T-helper 22 cell (primary cell): ENCODE measurements at places on chromosomes 5 and 9.
A peak's percentile ranks its signal among the peaks of the same experiment; 100 is the strongest.

DNA sequence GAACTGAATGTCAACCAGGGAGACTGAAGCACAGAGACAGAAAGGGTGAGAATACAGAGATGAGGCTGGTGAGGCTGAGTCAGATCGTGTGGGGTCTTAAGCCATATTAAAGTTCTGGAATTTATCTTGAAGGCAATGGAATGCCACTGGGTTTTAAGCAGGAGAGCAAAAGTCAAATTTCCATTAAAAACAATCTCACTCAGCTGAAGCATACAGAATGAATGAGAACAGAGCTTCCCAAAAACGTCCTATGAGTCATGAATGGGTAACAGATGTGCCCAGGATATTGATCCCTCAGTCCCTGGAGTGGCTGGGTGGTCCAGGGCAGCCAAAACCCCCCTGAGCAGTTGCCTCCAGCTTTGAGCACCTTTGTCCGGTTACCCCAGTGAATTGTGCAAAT, 44.9 kb downstream of the PFDN1 start:
- DNase-seq: no peak

- no peak for DNase-seq
These were observed 173.6 kb downstream of the GADD45G start for GRCh38 chr9:89778100-89779090.

DNA sequence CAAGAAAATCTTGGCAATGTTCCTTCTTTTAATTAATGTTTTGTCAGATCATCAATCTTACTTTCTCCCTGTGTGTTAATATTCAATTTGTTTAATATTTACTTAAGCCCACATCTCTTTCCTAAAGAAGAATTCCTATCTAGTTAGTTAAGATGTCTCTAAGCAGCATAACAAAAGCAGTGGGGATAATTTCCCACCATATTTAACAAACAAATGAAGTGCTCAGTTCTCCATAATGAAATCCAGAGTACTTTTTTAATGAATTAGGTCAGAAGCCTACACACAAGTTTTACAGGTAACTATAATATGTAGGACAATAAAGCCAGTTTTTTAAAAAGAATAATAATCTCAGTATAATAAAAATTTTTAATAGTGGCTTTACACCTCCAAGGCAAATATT, 1918.8 kb downstream of the EFNA5 start:
- no peak for DNase-seq

GRCh38 chr5:179229331-179229831, 115.9 kb downstream of the ADAMTS2 start:
- DNase-seq: no peak

- DNase-seq: no peak
These were observed 106.2 kb downstream of the KLHL3 start for GRCh38 chr5:137629646-137630045.

DNA sequence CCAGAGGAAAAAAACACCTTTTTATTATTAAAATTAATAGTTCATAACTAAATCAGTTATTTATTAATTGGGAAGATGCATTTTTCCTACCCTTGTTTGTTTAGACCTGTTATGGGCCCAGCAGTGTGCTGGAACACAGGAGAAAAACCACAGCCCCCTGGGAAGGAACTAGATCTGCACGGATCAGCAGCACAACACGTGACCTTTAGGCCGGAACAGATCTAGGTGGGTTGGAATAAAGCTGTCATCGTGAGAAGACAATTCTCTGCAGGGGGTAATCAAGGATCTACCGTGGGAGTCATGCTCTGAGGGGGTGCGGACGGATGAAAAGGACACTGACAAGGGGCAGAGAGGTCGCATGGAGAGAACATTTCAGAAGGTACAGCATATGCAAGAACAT, 95.8 kb upstream of the SPATA31C2 start:
- no peak for DNase-seq

DNA sequence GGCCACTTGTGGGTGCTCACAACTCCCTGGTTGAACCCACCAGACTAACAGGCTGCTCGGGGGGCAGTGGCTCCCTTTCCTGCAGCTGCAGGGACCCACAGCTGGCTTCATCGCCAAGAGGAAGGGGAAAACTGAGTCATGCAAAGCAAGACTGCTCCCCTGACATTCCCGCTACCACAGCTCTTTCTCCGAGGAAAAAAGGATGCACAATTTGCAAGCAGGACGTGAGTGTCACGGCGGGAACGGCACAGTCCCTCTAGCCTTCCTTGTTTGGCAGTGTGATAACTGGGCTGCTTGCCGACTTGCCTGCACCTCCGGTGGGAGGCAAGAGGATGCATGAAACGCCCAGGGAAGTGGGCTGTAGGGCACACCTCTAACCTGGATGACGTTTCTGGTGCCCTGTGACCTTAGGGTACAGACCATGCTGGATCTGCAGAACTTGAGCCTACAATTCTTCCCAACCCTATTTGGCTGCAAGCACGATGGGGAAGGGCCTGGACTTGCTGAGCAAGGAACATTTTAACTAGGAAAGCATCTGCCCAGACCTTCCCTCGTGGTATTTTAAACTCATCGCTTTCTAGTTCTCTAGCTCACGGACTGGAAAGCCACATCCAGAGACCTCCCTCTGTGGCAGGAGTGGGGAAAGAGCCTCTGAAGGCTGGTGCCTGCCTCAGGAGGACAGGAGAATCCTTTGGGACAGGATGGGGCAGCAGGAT, 7.8 kb downstream of the SH3PXD2B start:
- DNase-seq: no peak

DNA sequence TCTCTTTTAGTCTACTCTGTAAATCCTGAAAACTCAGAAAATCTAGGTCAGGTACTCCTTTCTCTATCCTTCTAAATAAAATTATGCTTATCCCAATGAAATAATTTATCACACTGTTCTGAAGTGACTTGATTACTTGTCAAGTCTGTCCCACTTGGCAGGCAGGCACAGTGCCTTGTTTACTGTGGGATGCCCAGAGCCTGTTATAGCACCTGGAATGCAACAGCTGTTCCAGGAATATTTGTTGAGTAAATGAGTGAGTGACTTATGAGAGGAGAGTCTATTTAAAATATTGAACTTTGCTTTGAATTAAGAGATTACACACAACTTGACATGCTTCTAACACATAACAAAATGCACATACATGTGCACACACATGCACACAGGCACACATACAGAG, 130.0 kb downstream of the MPDZ start:
- no peak for DNase-seq

GRCh38 chr5:65102371-65102975, 333.7 kb downstream of the CWC27 start:
- DNase-seq: no peak

DNA sequence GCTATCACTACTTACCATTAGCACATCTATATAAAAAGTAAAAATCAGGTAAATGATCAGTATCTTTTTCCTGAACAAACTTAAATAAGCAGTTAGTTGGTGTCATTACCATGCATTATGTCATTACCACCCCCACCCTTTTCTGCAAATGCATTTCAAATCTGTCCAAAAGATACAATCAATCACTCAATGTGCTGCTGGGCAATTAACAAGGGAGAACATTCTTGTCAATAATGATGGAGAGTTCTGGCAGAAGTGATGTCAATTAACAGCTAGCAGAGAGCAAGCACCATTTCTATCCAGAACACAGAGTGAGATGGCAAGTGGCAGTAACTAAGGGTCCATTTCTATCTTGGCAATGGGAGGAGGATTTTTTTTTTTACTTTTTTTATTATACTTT, 3.5 kb upstream of the PDE4D start:
- no peak for DNase-seq

GRCh38 chr5:144307736-144308135, 137.1 kb downstream of the KCTD16 start:
- DNase-seq: no peak

DNA sequence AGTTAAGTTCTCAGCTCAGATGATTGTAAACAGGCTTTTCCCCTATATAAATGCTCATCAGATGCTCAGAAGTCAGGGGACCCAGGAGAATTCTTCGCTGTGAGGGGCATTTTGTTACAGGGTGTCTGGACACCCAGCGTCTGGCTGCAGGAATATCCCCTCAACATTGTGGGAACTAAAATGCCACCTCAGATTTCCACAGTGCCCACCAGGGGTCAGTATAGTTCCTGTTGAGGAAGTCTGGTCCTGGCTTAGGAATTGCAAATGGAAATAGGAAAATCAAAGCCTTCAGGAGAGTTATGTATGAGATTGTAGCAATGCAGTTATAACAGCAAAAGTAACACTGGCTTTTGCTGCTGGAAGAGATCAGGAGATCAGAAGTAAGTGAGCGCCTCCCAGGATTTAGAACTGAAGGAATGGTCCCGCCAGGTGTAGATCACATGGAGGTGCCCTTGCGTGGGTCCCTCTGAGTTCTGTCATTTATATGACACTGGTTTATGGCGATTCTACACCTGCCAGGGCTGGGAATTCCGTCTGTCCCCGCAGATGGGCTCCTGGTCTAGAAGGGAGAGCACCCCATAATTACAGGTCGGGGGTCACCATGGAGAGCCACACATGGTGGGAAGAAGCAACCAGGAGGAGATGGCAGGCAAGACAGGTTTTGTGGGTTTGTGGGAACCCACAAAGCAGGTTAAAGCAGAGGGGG, 47.1 kb upstream of the CTSL start:
- no peak for DNase-seq

- DNase-seq: no peak
These were observed 49.0 kb upstream of the CKMT2 start for GRCh38 chr5:81183811-81184748.

- DNase-seq: no peak
These were observed 331.9 kb upstream of the CCNG1 start for GRCh38 chr5:163105456-163105855.

- no peak for DNase-seq
These were observed 24.1 kb upstream of the PCSK5 start for GRCh38 chr9:75866273-75866871.

GRCh38 chr5:42842921-42843641, 31.4 kb upstream of the SELENOP start:
- no peak for DNase-seq

- no peak for DNase-seq
These were observed 4.4 kb upstream of the DAB2IP start for GRCh38 chr9:121646992-121647391.

DNA sequence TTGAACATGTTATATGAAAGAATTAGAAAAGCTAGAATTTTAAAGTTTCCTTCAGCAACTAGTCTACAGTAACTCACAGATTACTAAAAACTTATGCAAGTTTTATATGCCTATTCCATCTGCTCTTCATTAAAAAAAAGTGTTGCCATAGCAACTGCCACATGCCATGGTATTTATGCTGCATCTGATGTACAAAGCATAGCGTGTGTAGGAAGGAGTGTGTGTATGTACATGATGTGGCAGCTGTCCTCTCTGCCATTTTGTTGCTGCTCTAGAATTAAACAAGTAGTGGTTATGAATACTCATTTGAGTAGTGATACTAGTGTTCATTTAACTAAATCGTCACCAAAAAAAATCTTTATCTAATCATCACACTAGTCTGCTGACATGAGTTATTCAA, 593.5 kb downstream of the CETN3 start:
- DNase-seq: no peak

- peak; percentile 28 for DNase-seq
These were observed 3.6 kb upstream of the PSMD5 start for GRCh38 chr9:120846251-120846889.

DNA sequence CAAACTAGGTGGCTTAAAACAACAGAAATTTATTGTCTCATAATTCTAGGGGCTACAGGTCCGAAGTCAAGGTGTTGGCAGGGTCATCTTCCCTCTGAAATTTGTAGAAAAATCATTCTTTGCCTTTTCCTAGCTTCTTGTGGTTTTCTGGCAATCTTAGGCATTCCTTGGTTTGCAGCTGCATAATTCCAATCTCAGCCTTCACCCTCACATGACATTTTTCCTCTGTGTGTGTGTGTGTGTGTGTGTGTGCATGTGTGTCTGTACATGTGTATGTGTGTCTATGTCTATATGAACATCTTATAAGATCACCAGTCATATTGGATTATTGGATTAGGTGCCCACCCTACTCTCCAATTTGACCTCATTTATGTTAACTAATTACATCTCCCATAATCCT, 330.6 kb downstream of the CHSY3 start:
- no peak for DNase-seq

- DNase-seq: no peak
These were observed 43.9 kb upstream of the IL33 start for GRCh38 chr9:6171667-6172066.

DNA sequence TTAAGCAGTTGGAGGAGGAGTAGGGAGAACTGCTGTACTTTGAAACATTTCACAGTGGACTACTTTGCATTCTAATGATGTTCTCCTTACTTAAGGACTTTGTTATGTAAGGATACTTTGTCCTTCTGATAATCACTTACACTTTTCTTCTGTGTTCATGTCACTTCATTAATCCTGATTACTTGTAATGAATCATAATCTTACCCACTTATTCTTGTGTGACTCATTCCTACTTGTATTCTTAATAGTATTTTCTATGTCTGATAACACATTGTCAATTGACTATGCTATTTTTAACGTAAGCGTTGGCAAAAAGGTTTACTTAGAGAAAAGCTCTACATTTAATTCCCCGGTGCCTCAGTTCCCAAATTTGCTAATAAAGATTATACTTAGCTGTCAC, 63.8 kb downstream of the GHR start:
- no peak for DNase-seq

GRCh38 chr5:69167929-69168328, 979 bp downstream of the CCNB1 start:
- no peak for DNase-seq

DNA sequence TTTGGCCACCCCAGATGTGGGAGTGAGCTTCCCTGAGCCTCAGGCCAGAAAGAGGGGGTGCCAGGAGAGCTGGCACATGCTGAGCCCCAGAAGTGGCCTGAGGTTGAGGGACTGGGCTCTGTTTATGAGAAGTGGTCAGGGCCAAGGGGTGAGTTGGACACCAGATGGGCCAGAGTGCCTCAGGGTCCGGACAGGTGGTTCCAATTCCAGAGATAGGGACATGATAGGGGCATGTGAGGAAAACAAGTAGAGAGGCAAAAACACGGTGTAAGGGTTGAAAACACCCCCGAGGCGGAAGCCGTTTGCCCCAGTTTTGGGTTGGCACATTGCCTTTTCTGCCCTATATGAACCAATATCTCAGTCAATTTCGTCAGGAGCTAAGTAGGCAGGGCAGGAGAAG, 125.6 kb upstream of the NFIB start:
- DNase-seq: no peak

- DNase-seq: no peak
These were observed 13.8 kb downstream of the NEUROG1 start for GRCh38 chr5:135521964-135522363.

GRCh38 chr9:136726118-136726517, 13.7 kb downstream of the DIPK1B start:
- DNase-seq: no peak

DNA sequence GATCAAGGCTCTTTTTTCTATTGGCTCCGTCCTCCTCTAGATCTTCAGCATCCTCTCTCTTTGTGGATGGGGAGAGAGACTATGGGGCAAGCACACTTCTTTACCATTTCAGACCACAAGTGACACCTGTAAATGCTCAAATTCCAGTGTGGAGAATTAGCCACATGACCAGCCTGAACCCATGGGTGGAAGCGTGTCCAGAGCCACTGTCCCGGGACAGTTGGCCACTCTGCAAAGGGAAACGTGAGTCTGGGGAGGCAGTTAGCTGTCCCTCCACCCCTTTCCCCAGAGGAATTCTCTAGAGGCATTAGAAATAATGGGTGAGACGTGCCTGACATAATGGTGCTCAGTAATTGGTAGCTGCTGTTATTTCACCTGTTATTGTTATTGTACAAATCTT, 40.9 kb downstream of the AMBP start:
- DNase-seq: no peak
